ENCODE measurements at places on chromosomes 2 and 18. TPM values are rescaled to one million over a fixed set of nuclear protein-coding genes. Genes with fewer than 3 reads are reported as not detected.

The ALPI gene
- not detected for total RNA-seq

The L3MBTL4 gene
- 0.65 TPM for total RNA-seq

The IL37 gene
- total RNA-seq, result not detected

The FASTKD1 gene
- 32.9 TPM for total RNA-seq

Measured in neural crest cell (in vitro differentiated cells).